ENCODE measurements at places on chromosomes 3 and 15.

DNA sequence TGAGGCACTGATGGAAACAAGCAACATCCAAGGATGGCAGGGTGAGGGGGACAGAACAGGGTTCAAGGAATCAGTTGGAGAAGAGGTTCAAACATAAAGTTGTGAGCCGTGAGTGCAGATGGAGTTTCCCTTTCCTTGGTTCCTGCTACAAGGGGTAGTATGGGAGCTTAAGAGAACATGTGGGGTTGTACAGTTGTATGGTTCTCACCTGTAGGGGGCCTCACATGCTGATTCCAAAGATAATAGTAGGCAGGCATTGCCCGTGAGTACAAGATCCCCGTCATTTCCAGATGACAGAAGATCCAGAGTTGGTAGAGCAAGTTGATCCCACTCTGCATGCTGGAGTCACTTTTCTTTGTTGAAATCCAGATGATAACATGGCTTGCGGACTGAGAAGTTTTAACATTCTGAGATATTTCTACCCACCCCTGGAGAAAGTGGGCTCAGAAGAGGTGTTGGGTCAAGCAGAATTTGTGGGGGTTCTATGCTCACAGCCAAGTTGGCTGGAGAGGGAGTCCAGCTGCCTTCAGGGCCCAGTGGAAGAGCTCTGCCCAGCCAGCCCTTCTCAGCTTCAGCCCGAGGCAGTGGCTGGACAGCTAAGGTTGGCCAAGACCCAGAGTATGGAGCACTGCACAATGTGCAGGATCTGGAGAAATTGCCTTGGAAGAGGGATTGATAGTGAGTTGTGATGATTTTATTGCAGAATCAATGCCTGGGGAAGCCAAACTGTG lies 141.8 kb downstream of the THSD4 start:
- no peak for DNase-seq

DNA sequence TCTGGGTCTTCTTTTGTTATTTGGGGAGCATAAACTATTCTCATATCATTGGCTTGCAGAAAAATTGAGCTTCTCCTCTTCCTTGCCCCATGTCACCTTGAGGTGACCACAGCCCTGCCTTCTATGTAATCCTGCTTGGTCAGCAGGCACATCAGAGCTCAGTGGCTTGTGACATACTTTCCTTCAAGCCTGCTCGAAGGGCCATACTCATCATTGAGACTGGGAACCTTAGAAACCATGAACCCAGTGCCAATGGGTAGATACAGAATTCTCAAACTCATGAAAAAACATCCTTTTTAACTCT lies 3.7 kb upstream of the CCR2 start:
- DNase-seq: no peak

GRCh38 chr3:186519021-186519658 lies 25.0 kb downstream of the CRYGS start:
- DNase-seq: peak; percentile 77

DNA sequence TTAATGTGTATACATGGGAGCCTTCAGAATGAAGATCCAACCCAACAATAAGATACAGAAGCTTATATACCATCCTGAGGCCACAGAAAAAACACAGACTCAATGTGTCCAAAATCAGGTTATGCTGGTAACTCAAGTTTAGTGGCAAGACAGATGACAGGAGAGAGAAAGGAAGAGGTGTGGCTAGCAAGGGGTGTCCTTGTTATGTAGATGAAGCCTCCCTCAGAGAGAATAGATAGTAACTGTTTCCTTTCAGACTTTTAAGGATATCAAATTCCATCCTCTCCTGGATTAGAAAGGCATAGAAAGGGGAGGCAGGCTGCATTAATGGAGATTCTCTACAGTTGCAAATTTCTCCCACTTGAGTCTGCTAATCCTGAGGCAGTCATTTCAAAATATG lies 447.4 kb downstream of the GABRB3 start:
- DNase-seq: no peak
